ENCODE measurements at places on chromosomes 16 and 17.
A peak's percentile ranks its signal among the peaks of the same experiment; 100 is the strongest.

DNA sequence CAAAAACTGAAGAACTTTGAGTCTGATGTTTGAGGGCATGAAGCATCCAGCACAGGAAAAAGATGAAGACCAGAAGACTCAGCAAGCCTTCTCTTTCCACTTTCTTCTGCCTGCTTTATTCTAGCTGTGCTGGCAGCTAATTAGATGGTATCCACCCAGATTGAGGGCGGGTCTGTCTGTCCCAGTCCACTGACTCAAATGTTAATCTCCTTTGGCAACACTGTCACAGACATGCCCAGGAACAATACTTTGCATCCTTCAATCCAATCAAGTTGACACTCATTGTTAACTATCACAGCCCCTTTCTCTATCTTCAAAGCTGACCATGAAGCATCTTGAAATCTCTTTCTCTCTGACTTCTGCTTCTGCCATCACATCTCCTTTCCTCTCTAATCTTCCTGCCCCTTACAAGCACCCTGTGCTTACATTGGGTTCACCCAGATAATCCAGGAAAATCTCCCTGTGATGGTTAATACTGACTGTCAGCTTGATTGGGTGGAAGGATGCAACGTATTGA lies 115.9 kb upstream of the CDH13 start:
- DNase-seq = no peak

DNA sequence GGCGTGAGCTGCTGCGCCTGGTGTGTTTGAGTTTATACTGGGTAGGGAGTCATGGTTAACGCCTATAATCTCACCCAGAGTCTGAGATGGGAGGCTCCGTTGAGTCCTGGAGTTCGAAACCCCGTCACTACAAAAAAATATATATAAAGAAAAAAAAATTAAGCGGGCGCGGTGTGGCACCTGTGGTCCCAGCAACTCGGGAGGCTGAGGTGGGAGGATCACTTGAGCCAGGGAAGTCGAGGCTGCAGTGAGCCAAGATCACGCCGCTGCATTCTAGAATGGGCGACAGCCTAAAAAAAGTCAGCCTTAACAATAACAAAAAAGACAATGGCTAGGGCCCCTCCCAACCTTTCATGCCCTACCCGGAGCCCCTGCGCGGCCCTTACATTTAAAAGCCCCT lies 17.2 kb upstream of the PRR14 start:
- no peak for DNase-seq

- DNase-seq = no peak
Measured at GRCh38 chr16:24077966-24078365, 178.2 kb upstream of the CACNG3 start.

GRCh38 chr17:44267165-44267455 lies 825 bp downstream of the SLC4A1 start:
- no peak for DNase-seq

DNA sequence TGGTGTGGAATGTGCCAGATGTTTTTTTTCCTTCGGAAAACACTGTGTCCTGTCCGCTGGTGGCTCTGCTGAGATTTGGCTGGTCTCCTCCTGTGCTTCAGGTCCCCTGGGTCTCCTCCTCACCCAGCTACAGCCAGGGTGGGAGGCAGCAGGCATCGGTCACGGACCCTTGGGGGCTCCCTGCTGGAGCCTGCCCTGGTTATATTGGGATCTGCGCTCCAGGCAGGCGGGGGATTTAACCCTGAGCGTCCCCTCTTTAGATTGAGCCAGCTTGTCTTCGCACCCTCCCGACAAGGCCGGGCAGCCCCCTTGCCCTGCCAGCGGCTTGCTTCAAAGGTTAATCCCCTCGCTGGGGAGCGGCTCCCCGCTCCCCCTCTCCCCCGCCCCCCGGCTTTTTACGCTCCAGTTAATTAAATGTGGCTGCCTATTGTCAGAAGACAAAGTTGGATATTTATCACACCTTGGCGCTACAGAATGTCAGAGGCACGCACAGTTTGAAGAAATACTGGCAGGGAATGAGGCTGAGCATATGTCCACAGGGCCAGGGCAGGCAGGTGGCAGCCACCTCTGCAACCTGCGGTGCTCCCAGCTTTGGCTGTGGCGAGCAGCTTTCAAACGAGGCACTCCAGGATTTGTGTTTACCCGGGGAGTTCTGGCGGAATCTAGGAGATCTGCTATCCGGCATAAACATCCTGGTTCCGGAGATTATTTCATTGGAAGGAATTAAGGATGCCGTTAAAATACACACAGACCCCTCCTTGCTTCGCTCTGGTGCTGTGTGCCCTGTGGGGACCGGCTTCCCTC lies 38.2 kb upstream of the GSE1 start:
- no peak for DNase-seq

GRCh38 chr17:27529230-27529796 lies 73.1 kb downstream of the KSR1 start:
- no peak for DNase-seq

DNA sequence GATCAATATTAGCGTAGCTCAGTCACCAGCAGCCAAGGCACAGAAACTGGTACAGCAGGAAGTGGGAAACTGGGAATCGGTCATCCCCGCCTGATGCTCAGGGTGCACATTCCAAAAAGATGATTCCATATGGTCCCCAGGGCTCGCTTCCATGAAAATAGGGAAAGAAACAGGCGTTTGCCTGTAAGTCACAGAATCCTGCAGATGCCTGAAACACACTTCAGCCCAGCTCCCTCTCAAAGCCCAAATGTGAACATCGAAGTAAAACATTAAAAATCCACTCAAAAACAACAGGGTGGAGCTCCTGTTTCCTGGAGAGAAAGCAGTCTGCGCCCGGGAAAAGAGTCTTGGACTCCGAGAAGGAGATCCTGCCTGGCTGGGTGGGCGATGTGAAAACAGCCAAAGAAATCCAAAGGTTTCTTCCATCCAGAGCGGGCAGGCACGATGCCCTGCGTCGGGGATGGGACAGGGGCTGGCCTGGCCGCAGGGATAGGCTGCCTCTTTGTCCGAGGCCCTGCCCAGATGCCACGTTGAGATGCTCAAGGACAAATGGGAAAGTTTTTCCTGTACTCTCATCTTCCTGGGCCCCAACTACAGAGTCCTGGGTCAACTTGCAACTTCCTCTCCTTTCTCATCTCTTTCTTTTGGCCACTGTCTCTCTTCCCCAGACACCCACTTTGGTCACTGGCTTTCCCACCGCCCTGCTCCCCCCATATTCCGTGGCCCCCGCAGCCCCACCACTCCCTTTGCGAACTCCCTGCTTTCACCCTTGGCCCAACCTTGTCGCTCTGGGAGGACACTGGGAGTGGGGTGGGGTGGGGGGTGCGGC lies 743 bp downstream of the WIPI1 start:
- DNase-seq = no peak

DNA sequence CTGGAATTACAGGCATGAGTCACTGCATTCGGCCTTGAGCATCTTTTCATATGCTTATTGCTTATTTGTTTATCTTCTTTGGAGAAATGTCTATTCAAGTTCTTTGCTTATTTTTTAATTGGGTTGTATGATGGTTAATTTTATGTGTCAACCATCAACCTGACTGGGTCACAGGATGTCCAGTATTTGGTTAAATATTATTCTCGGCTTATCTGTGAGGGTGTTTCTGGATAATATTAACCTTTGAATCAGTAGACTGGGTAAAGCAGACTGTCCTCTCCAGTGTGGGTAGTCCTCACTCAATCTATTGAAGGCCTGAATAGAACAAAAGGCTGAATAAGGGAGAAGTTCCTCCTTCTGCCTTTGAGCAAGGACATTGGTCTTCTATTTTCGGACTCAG lies 142.0 kb downstream of the SSH2 start:
- no peak for DNase-seq

GRCh38 chr17:70171159-70171558 lies 1.8 kb downstream of the KCNJ2 start:
- DNase-seq = no peak

GRCh38 chr17:1920948-1921351 lies 91.1 kb downstream of the RPA1 start:
- no peak for DNase-seq

DNA sequence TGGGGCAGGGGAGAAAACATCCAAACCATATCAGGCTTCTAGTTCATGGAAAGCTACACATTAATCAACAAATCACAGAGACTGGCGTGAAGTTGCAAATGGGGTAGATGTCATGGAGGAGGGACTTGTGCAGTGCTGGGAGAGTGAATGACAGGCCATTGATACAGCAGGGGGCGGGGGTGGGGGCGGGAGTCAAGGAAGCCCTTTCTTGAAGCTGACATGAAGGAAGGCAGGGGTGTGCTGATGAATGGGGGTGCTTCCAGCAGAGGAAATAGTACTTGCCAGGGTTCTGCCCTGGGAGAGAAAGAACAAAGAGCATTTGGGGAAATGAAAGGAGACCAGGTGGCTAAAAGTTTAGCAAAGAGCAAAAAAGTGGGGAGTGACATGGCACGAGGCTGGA lies 269.9 kb downstream of the SHISA9 start:
- no peak for DNase-seq

- peak; percentile 17 for DNase-seq
Measured at GRCh38 chr16:71746442-71747046, 22.0 kb upstream of the PHLPP2 start.

GRCh38 chr17:36937959-36938565 lies 787 bp downstream of the LHX1 start:
- no peak for DNase-seq

GRCh38 chr17:40901981-40902474 lies 17.0 kb upstream of the KRT20 start:
- DNase-seq = no peak

GRCh38 chr17:511001-511698 lies 158.5 kb upstream of the RPH3AL start:
- no peak for DNase-seq

DNA sequence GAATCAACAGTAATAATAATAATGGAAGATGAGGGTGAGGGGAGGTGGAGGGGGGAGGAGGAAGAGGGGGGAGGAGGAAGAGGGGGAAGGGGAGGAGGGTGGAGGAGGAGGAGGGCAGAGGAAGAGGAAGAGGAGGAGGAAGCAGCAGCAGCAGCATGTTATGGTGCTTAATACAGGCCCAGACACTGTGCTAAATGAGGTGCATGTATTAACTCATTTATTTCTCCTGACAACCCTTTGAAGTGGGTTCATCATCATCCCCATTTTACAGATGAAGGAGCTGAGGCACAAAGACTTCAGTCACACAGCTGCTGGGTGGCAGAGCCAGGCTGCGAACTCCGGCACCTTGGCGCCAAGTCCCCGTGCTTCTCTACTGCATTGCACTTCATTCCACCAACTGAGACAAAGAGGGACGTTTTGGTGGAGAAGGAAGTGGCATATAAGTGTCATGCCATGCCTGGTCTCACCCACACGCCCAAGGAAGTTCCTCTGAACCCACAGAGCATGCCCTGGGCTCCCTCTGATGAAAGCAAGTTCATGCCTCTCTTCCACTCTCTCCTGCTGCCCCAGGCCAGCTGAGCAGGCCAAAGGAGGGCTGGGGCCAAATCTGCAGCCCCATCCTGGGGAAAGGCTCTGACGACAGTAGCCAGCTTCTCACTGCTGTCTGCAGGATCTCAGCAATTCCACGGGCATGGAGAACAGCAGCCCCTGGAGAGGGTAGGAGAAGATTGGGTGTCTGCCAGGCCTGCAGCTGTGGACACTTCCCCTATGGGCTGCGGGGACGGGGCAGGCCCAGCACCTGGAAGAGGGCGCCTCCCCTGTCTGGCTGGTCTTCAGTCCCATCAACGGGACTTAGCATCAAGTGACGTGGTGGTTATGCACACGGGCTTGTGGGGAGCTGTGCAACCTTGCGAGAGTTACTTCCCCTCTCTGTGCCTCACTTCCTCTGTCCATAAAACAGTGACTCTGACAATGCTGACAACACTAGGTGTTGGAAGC lies 21.8 kb downstream of the XYLT1 start:
- no peak for DNase-seq

DNA sequence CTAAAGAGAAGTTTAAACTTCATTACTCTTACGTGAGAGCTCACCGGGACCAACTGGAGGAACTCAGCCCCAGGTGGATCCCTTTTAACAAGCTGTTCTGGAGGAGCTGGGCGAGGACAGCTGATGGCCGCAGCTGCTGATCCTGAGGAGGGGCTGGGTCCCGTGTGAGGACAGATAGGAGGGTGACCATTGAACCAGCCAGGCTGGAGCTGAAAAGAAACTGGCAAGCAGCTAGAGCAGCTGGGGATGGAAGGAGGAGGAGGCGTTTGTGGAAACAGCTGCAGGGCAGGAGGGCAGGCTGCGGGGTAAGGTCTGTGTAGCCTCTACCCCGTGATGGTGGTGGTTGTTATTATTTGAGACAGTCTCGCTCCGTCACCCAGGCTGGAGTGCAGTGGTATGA lies 119.5 kb downstream of the AATF start:
- DNase-seq = no peak

GRCh38 chr17:48970224-48970623 lies 1.8 kb upstream of the GIP start:
- DNase-seq = no peak

GRCh38 chr17:74808714-74809430 lies 32.7 kb upstream of the NAT9 start:
- DNase-seq = no peak

DNA sequence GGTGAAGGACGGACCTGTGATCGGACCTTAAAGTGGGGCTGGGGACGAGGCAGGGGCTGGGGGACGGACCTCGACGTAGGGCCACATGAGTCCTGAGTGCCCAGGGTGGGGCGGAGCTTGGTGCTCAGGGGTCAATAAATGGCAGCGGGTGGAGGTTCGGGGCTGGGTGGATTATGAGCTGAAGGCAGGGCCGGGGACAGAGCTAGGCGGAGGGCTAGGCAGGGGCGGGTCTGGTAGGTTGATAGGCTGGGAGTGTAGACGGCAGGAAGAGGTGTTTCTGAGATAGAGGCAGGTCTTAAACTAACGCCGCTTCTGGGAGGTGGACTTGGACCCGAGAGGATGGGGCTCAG lies 733 bp downstream of the CHRNB1 start:
- no peak for DNase-seq

- no peak for DNase-seq
Measured at GRCh38 chr17:17683710-17684365, 2.6 kb downstream of the RAI1 start.

GRCh38 chr16:54647216-54647615 lies 283.4 kb upstream of the IRX5 start:
- DNase-seq = no peak
